WERI-Rb-1 (cell line): ENCODE measurements at places on chromosomes 6 and 20.

DNA sequence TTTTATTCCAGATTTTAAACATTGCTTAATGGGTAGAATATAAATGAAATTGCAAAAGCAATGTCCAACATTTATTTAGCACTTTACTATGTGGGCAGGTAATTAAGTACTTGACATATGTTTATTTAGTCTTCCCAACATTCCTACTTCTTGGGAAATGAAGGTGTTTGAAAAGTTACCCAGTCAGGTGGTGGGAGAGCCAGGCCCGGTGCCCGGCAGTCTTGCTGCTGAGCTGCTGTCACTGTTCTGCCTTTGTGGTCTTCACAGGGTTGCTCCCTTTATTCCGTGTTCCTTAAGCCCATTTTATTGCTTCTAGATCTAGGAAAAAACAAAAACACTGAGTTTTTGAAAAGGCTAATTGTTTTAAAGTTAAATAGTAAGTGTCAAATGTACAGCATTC is 42.6 kb upstream of the TULP4 start:
- DNase-seq: no peak

GRCh38 chr6:165826487-165827189 is 163.6 kb upstream of the PDE10A start:
- DNase-seq: no peak

- no peak for DNase-seq
These were observed 37.1 kb downstream of the BEND6 start for GRCh38 chr6:56992036-56992435.

DNA sequence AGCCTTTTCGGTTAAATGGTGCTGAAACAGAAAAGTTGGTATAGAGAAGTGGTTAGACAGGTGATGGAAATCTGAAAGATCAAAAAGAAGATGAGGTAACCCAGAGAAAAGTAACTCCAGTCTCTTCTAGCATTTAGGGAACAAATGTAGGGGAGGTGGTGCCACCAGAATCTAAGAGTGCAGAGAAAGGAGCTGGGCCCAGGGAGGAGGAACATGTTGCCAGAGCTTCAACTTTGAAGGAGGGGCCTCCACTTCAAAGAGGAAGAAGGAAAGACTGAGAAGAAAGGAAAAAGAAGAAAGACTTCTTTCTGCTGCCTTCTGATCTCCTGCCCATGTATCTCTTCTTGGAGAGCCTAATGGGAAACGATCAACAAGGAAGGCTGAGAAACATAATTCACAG is 23.5 kb upstream of the ATRN start:
- no peak for DNase-seq
